Activated naive CD8-positive, alpha-beta T cell treated with anti-CD3 and anti-CD28 coated beads, Interleukin-2, amount 50 U/mL, for 16 hours (primary cell): ENCODE measurements at places on chromosomes 4 and X.

DNA sequence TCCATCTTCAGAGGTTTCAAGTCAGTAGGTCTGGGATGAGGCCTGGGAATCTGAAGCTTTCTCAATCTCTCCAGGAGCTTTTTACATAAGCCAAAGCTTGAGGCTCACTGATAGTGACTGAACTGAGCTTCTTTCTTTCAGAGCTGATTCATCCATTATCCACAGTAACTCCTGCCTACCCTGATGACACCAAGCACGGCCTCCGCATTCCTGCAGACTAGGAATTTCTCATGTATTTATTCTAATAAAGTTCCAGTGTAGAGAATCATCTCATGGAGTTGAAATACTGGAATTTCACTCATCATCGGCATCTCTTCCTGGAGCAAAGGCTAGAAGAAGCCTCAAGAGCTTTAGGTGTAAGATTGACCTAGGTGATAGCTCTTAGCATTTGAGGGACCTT is 12.1 kb upstream of the DCTD start:
- DNase-seq = no peak

- DNase-seq = no peak
Observed at GRCh38 chr4:140635606-140636005, 66.8 kb upstream of the UCP1 start.

DNA sequence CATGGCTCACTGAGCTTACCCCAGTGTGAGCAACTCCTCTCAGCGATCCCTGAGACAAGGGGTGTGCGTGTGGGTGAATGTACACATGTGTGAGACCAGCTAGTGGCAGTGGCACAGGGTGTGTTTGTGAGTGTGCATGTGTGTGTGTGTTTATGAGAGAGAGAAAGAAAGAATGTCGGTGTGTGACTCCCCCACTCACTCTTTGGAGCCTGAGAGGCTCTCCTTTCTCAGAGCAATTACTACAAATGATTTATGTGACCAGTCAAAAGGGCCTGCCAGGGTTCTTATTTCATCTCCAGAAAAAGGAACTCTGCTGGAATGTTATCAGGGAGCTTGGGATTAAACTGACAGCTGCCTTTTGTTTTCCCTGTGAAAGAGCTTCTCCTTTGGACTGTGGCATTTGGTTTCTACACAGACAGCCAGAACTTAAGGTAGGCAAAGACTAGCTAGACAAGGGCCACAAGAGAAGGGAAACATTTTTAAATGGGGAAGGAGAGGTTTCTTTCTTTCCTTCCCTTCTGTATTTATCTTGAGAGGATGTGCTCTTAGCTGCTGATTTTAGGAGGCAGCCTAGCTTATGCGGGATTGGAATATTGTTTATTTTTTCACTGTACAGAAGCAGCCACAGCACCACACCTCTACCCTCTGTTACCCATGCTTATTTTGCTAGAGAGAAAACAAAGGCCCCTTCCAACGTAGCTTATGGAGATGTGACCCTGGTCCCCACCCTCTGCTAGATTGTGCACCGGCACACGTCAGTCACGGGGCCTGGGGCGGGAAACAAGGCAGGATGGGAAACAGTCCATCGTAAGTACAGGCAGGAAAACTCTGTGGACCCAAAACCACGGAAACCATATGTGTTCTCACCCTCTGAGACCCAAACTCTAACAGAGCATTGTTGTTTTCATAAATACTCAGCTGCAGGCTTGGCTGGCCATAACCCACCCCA is 143.5 kb downstream of the MGST2 start:
- no peak for DNase-seq

- DNase-seq = no peak
Observed at GRCh38 chrX:5617666-5618065, 611.0 kb downstream of the NLGN4X start.

GRCh38 chr4:2937986-2938385 is 25.2 kb downstream of the NOP14 start:
- no peak for DNase-seq

DNA sequence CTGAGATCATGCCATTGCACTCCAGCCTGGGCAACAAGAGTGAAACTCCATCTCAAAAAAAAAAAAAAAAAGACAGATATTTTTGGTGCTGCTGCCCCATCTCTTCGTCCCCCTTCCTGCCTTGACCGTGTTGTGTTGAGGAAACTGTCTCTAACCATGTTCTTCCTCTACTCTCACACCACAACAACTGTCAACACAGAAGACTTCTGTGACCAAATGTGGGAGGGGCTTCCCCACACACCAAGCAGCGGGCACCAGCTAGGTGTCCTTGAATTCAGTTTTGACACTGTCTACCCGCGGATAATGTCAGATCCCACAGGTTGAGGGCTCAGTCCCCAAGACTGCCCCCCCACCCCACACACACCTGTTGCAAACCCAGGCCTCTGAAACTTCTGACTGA is 104.7 kb upstream of the BCOR start:
- no peak for DNase-seq

DNA sequence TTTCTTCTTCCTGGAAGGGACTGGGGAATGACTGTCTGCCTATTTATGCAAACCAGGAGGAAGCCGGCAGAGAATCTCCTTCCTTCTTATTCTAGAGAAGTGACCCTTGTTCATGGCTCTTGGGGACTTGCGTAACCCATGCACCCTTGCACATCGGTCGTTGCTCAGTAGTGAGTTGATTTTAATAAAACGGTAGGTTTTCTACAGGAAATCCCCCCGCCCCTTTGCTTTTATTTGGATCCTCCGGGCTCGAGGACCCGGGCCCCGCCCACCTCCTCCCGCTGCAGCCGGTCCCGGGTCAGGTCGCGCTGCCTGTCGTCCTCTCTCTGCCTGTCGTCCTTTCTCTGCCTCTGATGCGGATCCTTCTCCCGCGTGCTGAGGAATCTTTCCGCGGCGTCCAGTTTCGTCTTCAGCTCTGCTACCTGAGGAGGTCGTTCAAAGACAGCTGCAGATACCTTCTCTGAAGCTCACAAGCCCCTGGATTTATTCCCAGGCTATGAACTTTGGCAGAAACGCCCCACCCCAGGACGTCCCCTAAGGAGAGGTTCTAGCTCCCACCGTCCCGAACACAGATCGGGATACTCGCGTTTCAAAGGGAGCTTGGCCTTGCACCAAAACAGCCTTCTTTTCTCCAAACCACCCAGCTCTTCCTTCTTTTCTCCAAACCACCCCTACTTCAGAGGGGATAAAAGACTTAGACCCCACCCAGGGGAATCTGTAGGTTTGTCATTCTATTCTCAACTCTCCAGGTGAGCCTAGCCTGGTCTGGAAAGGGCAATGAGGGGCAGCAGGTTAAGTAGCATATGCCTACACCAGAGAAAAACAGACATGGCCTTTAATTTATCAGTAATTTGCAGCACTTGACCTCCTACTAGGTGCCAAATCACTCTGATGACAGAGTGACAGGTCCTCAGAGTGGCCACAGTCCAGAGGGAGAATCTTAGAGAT is 7.0 kb downstream of the TNIP3 start:
- DNase-seq = no peak

DNA sequence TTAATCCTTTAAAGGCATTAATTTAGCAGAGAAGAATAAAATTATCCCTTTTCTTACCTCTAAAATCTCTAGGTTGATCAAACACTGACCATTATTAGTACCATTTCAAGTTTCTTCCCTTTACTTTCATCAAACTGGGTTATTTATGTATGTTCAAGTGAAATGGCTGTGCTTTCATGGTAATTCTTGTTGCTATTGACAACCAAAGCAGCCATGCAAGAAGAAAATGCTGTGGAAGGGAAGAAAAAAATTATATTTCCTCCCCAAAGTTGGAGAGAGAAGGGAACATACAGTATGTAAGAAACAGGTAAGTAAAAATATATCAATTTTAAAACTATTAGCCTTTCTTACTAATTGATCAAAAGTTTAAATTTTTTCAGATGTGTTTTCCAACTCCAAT is 16.2 kb downstream of the NPNT start:
- DNase-seq = no peak

GRCh38 chrX:46812445-46812844 is 24.4 kb upstream of the RP2 start:
- no peak for DNase-seq

GRCh38 chr4:99052902-99053301 is 35.7 kb downstream of the ADH5 start:
- no peak for DNase-seq

- DNase-seq = no peak
Observed at GRCh38 chr4:26263165-26263564, 57.6 kb upstream of the RBPJ start.

DNA sequence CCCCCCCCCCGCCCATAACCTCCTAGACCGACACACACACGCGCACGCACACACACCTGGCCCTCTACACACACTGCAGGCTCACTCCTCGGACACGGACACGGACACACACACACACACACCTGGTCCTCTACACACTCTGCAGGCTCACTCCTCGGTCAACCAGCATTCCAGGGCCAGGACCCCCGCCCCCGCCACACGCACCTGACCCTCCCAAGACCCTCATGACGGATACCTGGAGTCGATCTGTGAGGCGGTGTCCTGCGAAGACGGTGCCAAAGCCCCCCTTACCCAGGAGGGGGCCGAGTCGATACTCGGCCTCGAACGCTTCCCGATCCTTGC is 552 bp downstream of the PIM2 start:
- DNase-seq = no peak

GRCh38 chr4:16224264-16225166 is 1.8 kb downstream of the TAPT1 start:
- DNase-seq = no peak

DNA sequence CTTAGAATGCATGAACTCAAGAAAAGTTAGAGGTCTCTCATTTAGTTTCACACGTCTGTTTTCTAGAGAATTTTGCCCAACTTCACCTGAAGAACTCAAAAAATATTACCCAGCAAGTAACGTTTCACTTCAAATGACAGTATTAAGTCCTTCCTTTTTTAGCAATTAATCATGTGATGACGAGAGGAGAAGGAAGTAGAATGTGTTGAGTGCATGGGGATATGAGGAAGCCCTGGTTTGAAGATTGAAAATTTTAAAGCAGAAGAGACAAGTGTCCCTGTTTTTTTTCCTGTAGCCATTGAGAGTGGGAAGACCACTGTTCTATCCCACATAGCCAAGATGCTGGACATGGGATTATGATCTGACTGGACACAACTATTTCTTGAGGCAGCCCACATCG is 406.3 kb upstream of the CPEB2 start:
- no peak for DNase-seq
